HCT116 (cell line): ENCODE measurements at places on chromosomes 1 and 21. TPM values are rescaled to one million over a fixed set of nuclear protein-coding genes. Genes with fewer than 3 reads are reported as not detected.
A peak's percentile ranks its signal among the peaks of the same experiment; 100 is the strongest.

BTBD8 gene
- 2.8 TPM for total RNA-seq

LYPD8 gene
- total RNA-seq, result not detected

GRCh38 chr1:45730075-45730779, 20.2 kb downstream of the IPP start:
- no peaks in the 10 kb centered on the region for H3K27me3 ChIP-seq
- no peak overlapping the region for H3K4me3 ChIP-seq
- H3K27ac ChIP-seq, result no peak overlapping the region
- no peaks in the 10 kb centered on the region for H3K36me3 ChIP-seq
- DNase-seq, result no peak

LCA5L gene
- total RNA-seq, result 1.9 TPM

- no peaks in the 10 kb centered on the region for H3K36me3 ChIP-seq
- no peak for DNase-seq
- peaks cover 3% of the 10 kb centered on the region for H3K4me1 ChIP-seq
- H3K27ac ChIP-seq, result no peak overlapping the region
- H3K4me3 ChIP-seq, result no peak overlapping the region
Observed at GRCh38 chr1:167258858-167259257, 38.2 kb downstream of the POU2F1 start.

DNA sequence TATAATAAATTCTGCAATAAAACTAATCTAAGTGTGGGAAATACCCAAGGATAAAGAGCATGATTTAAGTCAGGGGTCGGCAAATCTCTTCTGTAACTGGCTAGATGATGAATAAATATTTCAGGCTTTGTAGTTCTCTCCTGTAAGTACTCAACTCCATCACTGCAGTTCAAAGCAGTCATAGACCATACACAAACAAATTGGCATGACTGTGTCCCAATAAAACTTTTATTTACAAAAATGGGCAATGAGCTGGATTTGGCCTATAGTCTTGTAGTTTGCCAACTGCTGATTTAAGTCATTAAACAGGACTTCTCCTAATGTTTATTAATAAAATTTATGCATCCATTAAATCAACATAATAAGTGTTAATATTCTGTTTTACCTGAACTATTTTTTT, 49.4 kb downstream of the EDEM3 start:
- no peaks in the 10 kb centered on the region for H3K36me3 ChIP-seq
- H3K27me3 ChIP-seq, result no peaks in the 10 kb centered on the region
- no peaks in the 10 kb centered on the region for H3K4me1 ChIP-seq

GRCh38 chr1:91940496-91940895, 8.7 kb upstream of the BRDT start:
- no peak for DNase-seq
- no peaks in the 10 kb centered on the region for H3K36me3 ChIP-seq
- H3K27ac ChIP-seq, result no peak overlapping the region
- H3K4me3 ChIP-seq, result no peak overlapping the region

OR2M3 gene
- total RNA-seq, result not detected

DNA sequence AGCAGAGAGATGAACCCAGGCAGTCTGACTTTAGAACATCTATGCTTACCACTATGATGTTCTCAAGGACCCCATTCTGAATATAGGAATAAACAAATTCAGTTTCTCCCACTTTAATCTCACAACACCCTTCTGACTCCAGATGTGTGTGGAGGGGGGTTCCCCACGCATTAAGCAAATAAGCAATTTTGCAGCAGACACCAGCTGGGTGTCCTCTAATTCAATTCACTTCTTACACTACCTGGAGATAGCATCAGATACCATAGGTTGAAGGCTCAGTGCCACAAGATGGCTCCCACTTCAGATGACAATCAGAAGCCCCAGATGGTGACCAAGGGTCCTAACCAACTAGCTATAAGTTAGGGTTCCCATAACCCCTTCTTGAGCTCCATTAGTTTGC, 30.3 kb upstream of the CEP350 start:
- no peaks in the 10 kb centered on the region for H3K4me1 ChIP-seq
- 0 out of 2 replicates have a peak, but pooled peaks cover under 1% of the 10 kb centered on the region for H3K36me3 ChIP-seq
- no peak overlapping the region for H3K27ac ChIP-seq

- H3K27me3 ChIP-seq, result no peaks in the 10 kb centered on the region
- DNase-seq, result no peak
Observed at GRCh38 chr1:23385119-23385621, 15.5 kb upstream of the ZNF436 start.

ALDH4A1 gene
- total RNA-seq, result 12.6 TPM

DNA sequence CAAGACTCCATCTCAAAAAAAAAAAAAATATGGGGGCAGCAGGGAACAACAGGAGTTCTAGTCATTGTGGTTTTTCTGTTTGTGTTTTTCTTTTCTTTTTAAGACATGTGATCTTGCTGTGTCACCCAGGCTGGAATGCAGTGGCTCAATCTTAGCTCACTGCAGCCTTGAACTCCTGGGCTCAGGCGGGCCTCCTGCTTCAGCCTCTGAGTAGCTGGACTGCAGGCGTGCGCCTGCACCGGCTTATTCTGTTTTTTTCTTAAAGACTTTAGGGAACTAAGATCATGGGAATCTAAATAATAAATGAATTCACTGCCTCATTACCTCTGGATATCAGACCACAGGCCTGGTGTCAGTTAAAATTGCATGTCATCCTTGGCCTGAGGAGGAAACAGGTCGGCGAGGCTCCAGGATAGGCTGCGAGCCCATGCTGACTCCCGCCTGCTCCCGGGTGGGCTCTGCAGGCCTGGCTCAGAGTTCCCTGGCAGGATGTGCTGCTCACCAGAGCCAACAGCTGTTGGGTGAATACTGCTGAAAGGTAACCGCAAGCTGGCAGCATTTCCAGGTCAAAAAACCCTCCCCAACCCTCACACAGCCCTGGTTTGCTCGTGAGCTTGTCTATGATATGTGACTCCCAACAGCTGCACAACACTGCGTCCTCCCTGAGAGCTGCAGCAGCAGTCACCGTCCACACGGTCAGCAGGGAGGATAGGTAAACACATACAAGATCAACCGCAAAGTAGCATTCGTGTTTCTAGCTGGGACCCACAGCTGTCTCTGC, 58.1 kb downstream of the SCCPDH start:
- no peaks in the 10 kb centered on the region for H3K4me1 ChIP-seq
- H3K27me3 ChIP-seq, result no peaks in the 10 kb centered on the region
- H3K27ac ChIP-seq, result no peak overlapping the region
- no peaks in the 10 kb centered on the region for H3K36me3 ChIP-seq
- DNase-seq, result no peak

CBS gene
- total RNA-seq, result 1.4 TPM

SPATA21 gene
- not detected for total RNA-seq

SZRD1 gene
- 141 TPM for total RNA-seq

DNA sequence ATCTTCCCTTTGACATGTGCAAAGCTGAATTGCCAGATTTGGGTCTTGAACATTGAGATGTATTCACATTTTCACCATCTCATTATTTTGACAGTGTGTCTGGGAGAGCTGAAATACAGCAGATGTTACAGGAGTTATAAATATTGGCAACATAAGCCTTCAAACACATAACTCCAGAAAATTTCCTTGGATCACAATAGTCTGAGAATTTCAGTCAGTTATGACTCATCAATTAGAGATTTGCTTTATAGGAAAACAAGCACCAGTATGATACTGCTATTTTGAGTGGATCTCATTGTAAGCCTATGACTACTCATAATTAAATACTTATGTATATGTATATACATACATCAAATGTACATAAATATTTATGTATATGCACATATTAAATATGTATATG, 1171.8 kb downstream of the AMY1C start:
- H3K36me3 ChIP-seq, result no peaks in the 10 kb centered on the region
- no peak for DNase-seq
- H3K27me3 ChIP-seq, result no peaks in the 10 kb centered on the region
- H3K4me3 ChIP-seq, result no peak overlapping the region
- H3K27ac ChIP-seq, result no peak overlapping the region

DNA sequence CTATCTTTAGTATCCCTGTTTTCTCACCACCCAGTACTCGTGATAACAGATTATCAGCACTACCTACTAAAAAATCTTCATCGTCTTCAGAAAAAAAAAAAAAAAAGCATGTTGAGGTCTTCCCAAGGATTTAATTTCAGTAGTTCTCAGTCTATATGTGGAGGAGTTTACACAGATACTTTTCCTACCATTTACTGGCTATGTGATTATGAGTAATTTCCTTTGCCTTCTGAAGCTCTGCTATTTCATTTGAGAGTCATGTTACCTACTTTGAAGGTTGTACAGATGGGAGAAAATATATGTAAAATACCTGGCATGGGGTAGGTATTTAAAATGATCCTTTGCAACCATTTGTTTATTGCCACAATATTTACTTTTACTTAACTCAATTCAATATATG, 399.7 kb downstream of the NEGR1 start:
- no peak overlapping the region for H3K27ac ChIP-seq
- no peaks in the 10 kb centered on the region for H3K27me3 ChIP-seq
- H3K4me3 ChIP-seq, result no peak overlapping the region
- DNase-seq, result no peak
- H3K4me1 ChIP-seq, result no peaks in the 10 kb centered on the region
- no peaks in the 10 kb centered on the region for H3K36me3 ChIP-seq

GRCh38 chr1:220877377-220878095, 1.7 kb upstream of the HLX start:
- no peak overlapping the region for H3K27ac ChIP-seq
- H3K36me3 ChIP-seq, result no peaks in the 10 kb centered on the region
- no peaks in the 10 kb centered on the region for H3K27me3 ChIP-seq
- DNase-seq, result no peak
- H3K4me3 ChIP-seq, result no peak overlapping the region

ZNF648 gene
- 0.57 TPM for total RNA-seq

- no peak for DNase-seq
- no peaks in the 10 kb centered on the region for H3K27me3 ChIP-seq
- no peaks in the 10 kb centered on the region for H3K36me3 ChIP-seq
- no peak overlapping the region for H3K4me3 ChIP-seq
Observed at GRCh38 chr1:62588000-62588399, 9.3 kb upstream of the ANGPTL3 start.

DNA sequence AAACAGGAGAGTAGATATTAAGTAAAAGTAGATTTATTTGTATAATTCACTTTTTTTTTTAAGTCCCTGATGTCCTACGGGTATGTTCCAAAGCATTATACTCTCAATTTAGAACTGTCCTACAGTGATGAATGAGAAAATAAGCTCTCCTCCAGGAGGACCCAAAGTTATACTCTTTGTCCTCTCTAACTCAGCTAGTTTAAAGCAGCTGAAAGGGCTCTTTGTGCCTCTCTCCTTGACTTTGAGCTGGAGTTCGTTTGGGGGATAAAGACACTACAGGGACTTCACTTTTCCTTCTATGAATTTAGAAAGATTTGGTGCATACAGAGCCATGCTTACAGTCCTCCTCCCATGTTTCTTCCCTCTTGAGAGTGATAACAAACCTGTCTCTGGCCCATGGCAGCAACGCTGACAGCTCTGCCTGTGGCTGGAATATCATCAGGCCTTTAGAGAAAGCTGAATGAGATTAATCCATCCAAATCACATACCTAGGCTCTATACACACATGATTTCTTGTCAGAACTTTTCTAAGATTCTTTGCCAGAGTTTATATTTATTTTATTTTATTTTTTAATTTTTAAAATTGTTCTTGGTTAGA, 134.3 kb downstream of the PIK3R3 start:
- H3K27ac ChIP-seq, result no peak overlapping the region
- no peak overlapping the region for H3K4me3 ChIP-seq
- no peaks in the 10 kb centered on the region for H3K36me3 ChIP-seq
- H3K4me1 ChIP-seq, result peaks cover 5% of the 10 kb centered on the region; the same call in 1 of the 2 replicates
- no peak for DNase-seq

GRCh38 chr21:44492567-44493385, 37.5 kb downstream of the LRRC3 start:
- no peak overlapping the region for H3K27ac ChIP-seq
- DNase-seq, result no peak
- peaks cover 17% of the 10 kb centered on the region; the same call in 1 of the 2 replicates for H3K27me3 ChIP-seq
- no peaks in the 10 kb centered on the region for H3K4me1 ChIP-seq

SPRR5 gene
- not detected for total RNA-seq

HYI gene
- total RNA-seq, result 13.9 TPM

GRCh38 chr1:85577419-85578320, 2.9 kb upstream of the CCN1 start:
- no peaks in the 10 kb centered on the region for H3K27me3 ChIP-seq
- peak overlapping the region; percentile 64; the same call in 1 of the 2 replicates for H3K27ac ChIP-seq
- DNase-seq, result no peak
- peak overlapping the region; percentile 78 for H3K4me3 ChIP-seq

GPN2 gene
- 37.2 TPM for total RNA-seq

- no peak for DNase-seq
- H3K36me3 ChIP-seq, result no peaks in the 10 kb centered on the region
- no peaks in the 10 kb centered on the region for H3K4me1 ChIP-seq
Observed at GRCh38 chr1:215044151-215044550, 38.4 kb upstream of the KCNK2 start.

RHD gene
- total RNA-seq, result not detected

- no peak overlapping the region for H3K4me3 ChIP-seq
- no peak overlapping the region for H3K27ac ChIP-seq
- H3K27me3 ChIP-seq, result no peaks in the 10 kb centered on the region
- peak; percentile 61 for DNase-seq
Observed at GRCh38 chr1:27388337-27389005, 4.0 kb upstream of the GPR3 start.

KCNE2 gene
- total RNA-seq, result not detected

- H3K36me3 ChIP-seq, result no peaks in the 10 kb centered on the region
- H3K4me1 ChIP-seq, result peaks cover 7% of the 10 kb centered on the region; the same call in 1 of the 2 replicates
- peak; percentile 4 for DNase-seq
- H3K27ac ChIP-seq, result no peak overlapping the region
- no peak overlapping the region for H3K4me3 ChIP-seq
Observed at GRCh38 chr1:115748401-115749150, 19.9 kb downstream of the CASQ2 start.

GRCh38 chr1:87717157-87717670, 388.5 kb downstream of the LMO4 start:
- no peak overlapping the region for H3K4me3 ChIP-seq
- no peak overlapping the region for H3K27ac ChIP-seq
- DNase-seq, result no peak
- no peaks in the 10 kb centered on the region for H3K4me1 ChIP-seq
